Skin of body (tissue), 3 donors: ENCODE measurements at places on chromosomes 2 and 18. TPM values are rescaled to one million over a fixed set of nuclear protein-coding genes. Genes with fewer than 3 reads are reported as not detected.

Gene PID1
- 17.5 TPM for total RNA-seq

Gene AFF3
- total RNA-seq: 8.1 TPM

Gene SLC19A3
- 18.3 TPM for total RNA-seq

Gene GKN2
- total RNA-seq: not detected

Gene FMNL2
- total RNA-seq: 43.7 TPM

Gene CKAP2L
- total RNA-seq: 6.0 TPM

Gene ERFE
- 0.30 TPM for total RNA-seq

Gene CXCR1
- total RNA-seq: 2.1 TPM
